ENCODE measurements at places on chromosomes 12 and 14. TPM values are rescaled to one million over a fixed set of nuclear protein-coding genes. Genes with fewer than 3 reads are reported as not detected.

DNA sequence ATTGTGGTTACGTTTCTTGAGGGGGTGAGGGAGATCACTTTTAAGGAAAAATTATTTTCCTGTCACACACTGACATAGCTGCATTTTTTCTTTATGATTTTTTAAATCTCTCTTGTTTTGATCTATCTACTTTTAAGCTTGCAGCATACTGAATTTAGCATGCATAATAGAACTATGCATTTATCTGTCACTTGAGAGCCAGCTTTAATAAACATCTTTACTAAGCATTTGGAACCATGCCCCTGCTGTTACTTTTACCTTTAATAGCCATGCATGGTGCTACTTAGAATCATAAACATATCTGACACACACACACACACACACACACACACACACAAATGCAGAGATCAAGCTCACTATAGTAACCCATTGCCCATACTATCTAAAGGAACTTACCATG, 486.2 kb downstream of the NELL2 start:
- H3K27me3 ChIP-seq, result no peaks in the 10 kb centered on the region
- H3K4me1 ChIP-seq, result no peaks in the 10 kb centered on the region
- H3K36me3 ChIP-seq, result no peaks in the 10 kb centered on the region
- no peak overlapping the region for H3K27ac ChIP-seq
- H3K4me3 ChIP-seq, result no peak overlapping the region

- peaks cover 18% of the 10 kb centered on the region for H3K4me1 ChIP-seq
- no peaks in the 10 kb centered on the region for H3K27me3 ChIP-seq
- peak overlapping the region; percentile 87 for H3K4me3 ChIP-seq
- peak overlapping the region; percentile 96 for H3K27ac ChIP-seq
Observed at GRCh38 chr14:39266525-39266870, 32.8 kb downstream of the MIA2 start.

DNA sequence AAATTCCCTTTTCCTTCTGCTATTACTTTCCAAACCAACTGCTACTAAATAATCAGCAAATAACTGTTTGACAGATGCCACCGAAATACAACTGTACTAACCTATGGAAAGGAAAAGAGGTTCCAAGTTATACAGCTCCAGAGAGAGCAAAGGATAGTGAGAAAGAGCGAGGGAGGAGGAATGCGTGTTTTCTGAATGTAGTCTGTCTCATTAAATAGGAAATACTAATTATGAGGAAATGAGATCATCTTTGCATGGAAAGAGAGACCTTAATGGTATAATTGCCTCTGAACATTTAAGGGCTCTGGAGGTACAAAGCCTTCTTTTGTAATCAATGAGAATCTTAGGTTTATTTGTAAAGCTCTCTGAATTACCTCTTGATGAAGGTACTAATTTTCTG, 195.2 kb downstream of the APAF1 start:
- H3K27me3 ChIP-seq, result peaks cover 6% of the 10 kb centered on the region
- no peaks in the 10 kb centered on the region for H3K4me1 ChIP-seq
- H3K36me3 ChIP-seq, result no peaks in the 10 kb centered on the region
- H3K4me3 ChIP-seq, result no peak overlapping the region

DNA sequence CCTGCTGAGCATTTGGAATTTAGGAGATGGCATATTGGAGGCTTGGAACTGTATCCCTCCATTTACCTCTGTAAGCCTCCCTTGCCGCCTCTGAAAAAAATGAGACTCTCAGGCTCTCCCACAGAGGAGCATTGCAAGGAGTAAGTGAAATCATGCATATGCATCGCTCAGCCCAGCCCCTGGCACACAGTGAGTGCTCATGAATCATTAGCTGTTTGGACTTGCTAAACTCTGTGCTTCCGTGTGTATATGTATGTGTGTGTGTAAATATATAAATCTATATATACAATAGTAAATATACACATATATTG, 17.1 kb upstream of the TBX3 start:
- no peaks in the 10 kb centered on the region for H3K36me3 ChIP-seq
- no peaks in the 10 kb centered on the region for H3K4me1 ChIP-seq
- no peak overlapping the region for H3K27ac ChIP-seq
- peaks cover 25% of the 10 kb centered on the region for H3K27me3 ChIP-seq

GRCh38 chr14:99884834-99885648, 91.8 kb downstream of the EML1 start:
- no peaks in the 10 kb centered on the region for H3K4me1 ChIP-seq
- H3K4me3 ChIP-seq, result no peak overlapping the region

- no peak overlapping the region for H3K27ac ChIP-seq
- H3K36me3 ChIP-seq, result no peaks in the 10 kb centered on the region
- H3K4me1 ChIP-seq, result no peaks in the 10 kb centered on the region
- H3K27me3 ChIP-seq, result no peaks in the 10 kb centered on the region
Observed at GRCh38 chr14:83940253-83940652, 1589.7 kb upstream of the FLRT2 start.

DNA sequence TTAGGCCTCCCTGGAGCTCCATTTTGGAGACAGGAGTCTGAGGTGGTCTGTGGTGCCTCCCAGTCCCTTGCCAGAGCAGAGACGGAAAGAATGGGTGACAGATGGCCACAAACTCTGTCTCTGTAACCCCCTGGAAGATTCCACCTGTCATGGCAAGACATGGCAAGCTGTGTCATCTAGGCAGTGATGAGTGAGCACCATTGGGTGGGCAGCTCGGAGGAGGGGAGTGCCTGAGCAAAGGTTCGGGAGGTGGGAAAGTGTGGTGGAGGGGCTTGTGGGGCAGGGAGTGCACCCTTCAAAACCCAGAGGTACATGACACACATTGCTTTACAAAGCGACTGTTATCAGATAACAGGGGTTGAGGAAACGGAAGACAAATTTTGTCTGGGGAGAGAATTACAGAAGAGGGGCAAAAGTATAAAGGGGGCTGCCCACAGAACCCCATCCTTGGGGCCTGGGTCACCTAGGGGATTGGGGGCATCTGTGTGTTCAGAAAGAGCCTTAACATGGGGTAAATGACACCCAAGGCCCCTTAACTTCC, 3.5 kb downstream of the RIN3 start:
- peak overlapping the region; percentile 90 for H3K27ac ChIP-seq
- peaks cover 88% of the 10 kb centered on the region for H3K4me1 ChIP-seq
- DNase-seq, result no peak
- no peak overlapping the region for H3K4me3 ChIP-seq
- H3K27me3 ChIP-seq, result no peaks in the 10 kb centered on the region
- peaks cover 4% of the 10 kb centered on the region for H3K36me3 ChIP-seq

- peaks cover 4% of the 10 kb centered on the region for H3K4me1 ChIP-seq
- no peak overlapping the region for H3K27ac ChIP-seq
- DNase-seq, result no peak
- no peaks in the 10 kb centered on the region for H3K27me3 ChIP-seq
- no peak overlapping the region for H3K4me3 ChIP-seq
Observed at GRCh38 chr14:68389943-68390342, 402.9 kb downstream of the ZFP36L1 start.

GRCh38 chr14:100285913-100286400, 20.3 kb downstream of the SLC25A29 start:
- H3K27ac ChIP-seq, result no peak overlapping the region
- no peak for DNase-seq
- H3K4me3 ChIP-seq, result peak overlapping the region; percentile 68
- H3K36me3 ChIP-seq, result peaks cover 2% of the 10 kb centered on the region

GRCh38 chr12:96093543-96094196, 58.3 kb upstream of the LTA4H start:
- H3K36me3 ChIP-seq, result no peaks in the 10 kb centered on the region
- H3K4me1 ChIP-seq, result peaks cover 3% of the 10 kb centered on the region
- no peak overlapping the region for H3K4me3 ChIP-seq
- H3K27ac ChIP-seq, result no peak overlapping the region

DNA sequence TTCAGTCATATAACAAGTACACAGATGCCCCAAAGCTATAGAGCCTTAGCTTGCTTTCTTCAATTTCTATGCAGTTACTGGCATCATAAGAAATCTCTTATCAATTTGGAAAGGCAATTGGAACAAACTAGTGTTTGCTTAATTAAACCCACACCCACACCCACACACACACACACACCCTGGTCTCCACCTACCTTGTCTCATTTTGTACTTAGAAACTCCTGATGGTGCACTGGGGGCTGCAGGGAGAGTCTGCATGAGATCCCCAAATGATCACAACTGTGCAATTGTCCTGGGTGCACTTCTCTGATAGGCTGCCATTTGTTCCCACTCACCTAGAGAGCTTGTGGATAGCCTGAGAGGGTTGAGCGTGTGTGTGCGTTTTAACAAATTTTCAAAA, 40.5 kb upstream of the PTCSC3 start:
- H3K36me3 ChIP-seq, result no peaks in the 10 kb centered on the region
- H3K27ac ChIP-seq, result no peak overlapping the region
- H3K4me3 ChIP-seq, result no peak overlapping the region
- no peaks in the 10 kb centered on the region for H3K27me3 ChIP-seq

GPD1 gene
- total RNA-seq, result not detected

PFDN5 gene
- total RNA-seq, result 439 TPM

ASIC1 gene
- not detected for total RNA-seq

CCDC175 gene
- total RNA-seq, result not detected
